Stimulated activated CD4-positive, alpha-beta T cell treated with anti-CD3 and anti-CD28 coated beads, Interleukin-15, amount 100 ng/mL, for 48 hours (primary cell): ENCODE measurements at places on chromosomes 7 and 10.

DNA sequence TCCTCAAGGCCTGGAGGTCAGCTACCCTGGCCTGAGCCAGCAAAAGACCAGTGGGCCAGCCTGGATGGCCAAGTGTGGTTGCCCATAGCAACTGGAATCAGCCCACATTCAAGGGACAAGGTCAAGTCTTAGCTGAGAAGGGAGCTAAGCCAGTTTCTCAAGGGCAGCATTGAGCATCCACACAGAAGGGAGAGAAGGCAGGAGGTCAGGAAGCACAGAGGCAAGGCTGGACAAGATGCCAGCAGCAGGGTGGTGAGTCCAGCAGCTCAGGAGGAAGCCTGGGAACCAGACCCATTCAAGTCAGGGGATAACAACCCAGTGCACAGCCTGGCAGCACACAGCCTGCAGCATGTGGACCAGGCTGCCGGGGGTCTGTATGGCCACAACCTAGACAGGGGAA, 54.0 kb upstream of the ZMIZ1 start:
- no peak for DNase-seq

GRCh38 chr10:72445851-72446250, 91.1 kb upstream of the DNAJB12 start:
- no peak for DNase-seq

- DNase-seq: no peak
Measured at GRCh38 chr7:47531584-47532492, 50.1 kb downstream of the TNS3 start.

DNA sequence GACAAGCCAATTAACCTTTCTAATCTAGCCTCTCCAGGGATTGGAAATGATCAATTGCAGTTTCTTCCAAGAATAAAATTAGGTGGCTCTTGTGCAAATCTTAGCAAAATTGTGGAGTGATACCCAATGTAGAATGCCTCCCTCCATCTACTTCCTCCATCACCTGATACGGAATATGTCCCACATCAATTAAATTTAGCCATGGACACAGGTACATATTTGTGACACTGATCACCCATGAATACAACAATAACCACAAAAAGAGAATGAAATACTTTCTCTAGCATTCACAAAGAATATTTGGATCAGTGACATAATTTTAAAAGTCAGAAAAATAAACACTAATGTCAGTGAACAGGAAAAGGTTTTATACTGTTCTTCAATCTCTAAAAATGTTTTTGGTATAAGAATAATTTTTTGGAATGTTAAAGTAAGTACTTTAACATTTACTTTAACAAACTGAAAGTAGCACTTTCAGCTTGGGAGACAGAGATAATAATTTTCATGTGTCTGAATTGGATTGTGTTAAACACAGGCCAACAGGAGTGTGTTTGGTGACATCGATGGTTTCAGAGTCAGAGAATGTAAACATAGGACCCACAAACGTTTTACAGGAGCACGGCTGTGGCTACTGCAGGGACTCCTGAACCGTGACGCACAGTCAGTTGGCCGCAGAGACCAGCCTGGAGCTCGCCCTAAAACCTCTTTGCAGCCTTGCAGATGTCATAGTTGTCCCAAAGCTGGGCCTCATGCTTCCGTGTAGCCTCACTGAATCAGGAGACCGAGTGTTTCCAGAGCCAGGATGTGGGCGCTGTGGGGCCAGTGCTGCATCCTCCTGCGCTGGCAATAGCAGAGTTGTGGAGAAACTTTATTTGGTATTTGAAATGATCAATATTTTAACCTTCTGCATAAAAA, 7.2 kb downstream of the RBM20 start:
- no peak for DNase-seq

DNA sequence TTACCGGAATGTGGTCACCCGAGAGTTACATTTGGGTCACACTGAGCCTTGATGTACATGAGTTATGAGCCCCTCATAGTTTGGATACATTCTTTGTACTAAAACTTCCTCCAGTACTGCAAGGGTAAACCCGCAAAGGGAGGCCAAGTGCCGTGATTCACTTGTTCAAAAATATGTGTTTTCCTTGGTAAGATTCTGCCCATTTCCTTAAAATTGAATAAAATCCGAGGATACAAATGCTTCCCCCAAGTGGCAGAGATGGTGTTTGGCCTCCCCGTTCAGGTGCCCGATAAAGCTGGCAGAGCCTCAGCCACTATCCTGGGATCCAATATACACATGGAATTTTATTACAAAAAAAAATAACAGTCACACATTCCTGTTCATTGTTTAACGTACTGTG, 268.3 kb downstream of the DIP2C start:
- no peak for DNase-seq

DNA sequence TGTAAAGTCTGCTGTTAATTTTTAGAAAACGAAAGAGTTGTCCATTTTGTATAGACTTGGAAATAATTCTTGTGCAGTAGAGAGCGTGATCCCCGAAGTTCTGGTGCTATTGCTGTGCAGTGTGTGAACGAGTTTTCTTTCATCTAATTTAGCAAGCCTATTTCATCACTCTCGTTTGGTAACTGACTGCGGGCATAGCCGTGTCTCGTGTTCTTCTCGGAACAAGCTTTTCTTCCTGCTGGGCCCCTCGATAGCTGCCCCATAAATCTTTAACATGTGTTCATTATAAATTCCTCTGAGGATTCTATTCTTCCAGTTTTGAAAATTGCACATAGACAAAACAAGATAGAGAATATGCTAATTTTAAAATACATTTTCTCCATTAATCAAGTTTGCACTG, 622.0 kb upstream of the PFKP start:
- DNase-seq: no peak

DNA sequence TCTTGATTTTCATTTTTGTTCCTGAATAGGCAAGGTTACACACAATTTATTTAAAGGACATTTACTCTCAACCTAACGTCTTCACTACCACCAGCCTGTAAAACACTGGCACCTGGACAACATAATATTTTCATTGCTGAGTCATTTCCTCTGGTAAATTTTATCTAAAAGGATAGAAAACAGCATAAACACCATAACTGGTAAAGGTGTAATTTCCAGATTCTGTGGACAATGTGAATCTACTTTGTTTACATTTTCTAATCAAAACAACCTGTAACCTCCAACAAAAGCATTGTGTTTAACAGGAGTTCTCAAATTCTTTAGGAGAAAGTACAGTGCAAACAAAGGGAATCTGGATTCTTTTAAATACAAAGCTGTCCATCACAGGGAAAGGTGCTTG, 472.0 kb upstream of the AKR1E2 start:
- no peak for DNase-seq

DNA sequence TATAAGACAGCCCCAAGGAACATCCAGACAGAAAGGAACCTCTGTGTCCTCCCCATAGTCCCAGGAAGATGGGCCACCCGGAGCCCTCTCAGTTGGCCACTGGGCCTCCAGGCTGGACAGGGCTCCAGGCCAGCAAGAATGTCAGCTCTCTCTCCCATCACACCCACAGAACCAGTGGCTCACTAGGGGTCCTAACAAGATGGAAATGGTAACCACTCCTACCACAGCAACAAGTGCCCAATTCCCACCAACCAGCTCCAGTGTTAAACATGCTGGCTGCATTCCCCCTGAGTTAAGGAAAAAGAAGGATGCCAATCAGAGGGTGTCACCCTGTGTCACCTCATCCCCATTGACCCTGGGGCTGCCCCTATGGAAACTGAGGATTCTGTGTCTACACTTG, 333.0 kb downstream of the GRID1 start:
- no peak for DNase-seq

DNA sequence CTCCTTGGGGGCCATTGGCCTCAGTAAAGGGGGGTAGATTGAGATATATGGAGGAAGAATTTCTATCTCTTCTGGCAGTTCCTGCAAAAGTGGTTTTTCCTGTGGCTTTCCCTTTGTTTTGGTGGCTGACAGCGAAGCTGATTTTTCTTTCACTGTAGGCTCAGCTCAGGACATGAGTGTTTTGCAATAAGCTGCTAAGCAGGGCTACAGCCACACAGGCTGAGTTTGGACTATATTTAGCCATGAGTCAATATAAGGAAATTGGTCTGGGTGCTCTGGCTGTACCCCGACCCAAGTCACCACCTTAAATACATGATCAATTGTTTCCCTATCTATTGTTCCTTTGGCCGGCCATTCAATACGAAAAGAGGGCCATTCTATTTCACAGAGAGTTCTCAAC, 212.7 kb upstream of the KCND2 start:
- no peak for DNase-seq

GRCh38 chr7:114932991-114933390, 11.1 kb downstream of the MDFIC start:
- no peak for DNase-seq

DNA sequence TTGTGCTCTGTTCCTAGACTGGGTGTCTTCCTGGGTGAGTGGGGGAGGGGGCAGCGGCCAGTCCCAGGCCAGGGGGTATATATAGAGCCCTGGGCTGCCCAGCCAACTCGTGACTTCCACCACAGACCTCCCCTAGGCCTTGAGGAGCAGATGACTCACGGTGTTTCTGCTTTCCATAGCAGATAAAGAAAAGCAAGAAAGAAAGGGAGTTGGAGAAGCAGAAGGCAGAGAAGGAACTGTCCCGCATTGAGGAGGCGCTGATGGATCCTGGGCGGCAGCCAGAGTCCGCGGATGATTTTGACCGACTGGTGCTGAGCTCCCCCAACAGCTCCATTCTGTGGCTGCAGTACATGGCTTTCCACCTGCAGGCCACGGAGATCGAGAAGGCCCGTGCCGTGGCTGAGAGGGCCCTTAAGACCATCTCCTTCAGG, 10.1 kb downstream of the CALHM2 start:
- no peak for DNase-seq

DNA sequence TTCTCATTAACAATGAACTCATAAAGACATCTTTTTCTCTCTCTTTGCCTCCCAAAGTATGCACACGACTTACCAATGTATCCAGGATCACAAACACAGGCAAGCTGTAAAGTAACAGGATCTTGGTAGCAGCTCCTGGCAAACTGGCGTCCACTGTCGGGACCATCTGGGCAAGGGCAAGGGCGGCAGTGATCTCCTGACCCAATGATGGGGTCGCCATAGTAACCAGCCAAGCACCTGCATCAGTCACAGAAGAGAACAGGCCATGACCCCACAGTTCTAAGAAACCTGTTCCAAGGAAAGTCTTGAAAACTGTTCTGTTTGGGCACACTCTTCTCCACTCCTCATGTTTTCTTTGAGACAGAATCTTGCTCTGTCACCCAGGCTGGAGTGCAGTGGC, 47.6 kb downstream of the LAMB1 start:
- no peak for DNase-seq

DNA sequence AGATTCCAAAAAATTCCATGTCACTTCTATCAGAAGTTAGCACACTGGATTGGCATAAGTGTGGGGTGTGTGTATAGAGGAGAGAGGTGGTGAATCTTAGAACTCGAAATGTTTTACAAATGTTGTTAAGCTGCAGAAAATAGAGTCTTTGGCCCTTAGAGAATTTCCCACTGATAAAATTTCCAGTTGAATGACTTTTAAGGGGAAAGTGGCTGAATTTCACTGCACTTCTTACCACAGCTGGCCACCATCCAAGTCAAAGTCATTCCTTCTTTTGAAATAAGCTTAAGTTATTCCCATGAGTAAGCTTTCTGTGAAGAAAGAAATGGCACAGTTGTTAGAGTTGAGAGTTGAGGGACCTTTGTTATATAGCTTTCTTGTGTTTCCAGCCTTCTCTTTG, 13.9 kb downstream of the VCL start:
- no peak for DNase-seq

GRCh38 chr10:4051641-4052151, 266.7 kb upstream of the KLF6 start:
- DNase-seq: no peak

DNA sequence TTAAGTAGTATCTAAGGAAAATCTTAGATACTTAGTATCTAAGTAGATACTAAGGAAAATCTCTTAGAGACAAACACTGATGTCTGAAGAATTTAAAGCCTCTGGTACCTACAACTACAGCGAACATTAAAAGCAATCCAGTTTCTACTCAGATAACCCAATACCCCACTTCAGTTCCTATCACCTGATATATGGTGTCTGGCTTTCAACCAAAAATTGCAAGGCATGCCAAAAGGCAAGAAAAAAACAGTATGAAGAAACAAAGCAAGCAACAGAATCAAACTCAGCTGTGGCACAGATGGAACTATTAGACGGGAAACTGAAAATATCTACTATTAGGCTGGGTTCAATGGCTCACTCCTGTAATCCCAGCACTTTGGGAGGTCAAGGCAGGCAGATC, 31.1 kb downstream of the ARHGAP12 start:
- no peak for DNase-seq

DNA sequence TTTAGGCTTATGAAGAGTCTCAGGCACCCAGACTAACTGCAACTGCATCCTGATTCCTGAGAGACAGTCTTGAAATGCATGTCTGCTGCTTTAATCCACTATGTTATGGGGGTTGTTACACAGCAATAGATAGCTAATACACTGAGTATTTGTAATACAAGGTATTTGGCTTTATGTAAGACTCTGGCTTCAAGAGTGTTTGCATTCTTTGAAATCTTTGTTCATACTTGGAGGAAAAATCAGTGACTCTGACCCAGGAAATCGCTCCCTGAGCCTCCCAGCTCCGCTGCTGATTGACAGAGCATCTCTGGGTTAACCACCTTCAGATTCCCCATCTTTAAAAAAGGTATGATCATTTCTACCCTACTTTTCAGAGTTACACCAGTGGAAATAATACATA, 133.9 kb downstream of the MTPAP start:
- DNase-seq: no peak

DNA sequence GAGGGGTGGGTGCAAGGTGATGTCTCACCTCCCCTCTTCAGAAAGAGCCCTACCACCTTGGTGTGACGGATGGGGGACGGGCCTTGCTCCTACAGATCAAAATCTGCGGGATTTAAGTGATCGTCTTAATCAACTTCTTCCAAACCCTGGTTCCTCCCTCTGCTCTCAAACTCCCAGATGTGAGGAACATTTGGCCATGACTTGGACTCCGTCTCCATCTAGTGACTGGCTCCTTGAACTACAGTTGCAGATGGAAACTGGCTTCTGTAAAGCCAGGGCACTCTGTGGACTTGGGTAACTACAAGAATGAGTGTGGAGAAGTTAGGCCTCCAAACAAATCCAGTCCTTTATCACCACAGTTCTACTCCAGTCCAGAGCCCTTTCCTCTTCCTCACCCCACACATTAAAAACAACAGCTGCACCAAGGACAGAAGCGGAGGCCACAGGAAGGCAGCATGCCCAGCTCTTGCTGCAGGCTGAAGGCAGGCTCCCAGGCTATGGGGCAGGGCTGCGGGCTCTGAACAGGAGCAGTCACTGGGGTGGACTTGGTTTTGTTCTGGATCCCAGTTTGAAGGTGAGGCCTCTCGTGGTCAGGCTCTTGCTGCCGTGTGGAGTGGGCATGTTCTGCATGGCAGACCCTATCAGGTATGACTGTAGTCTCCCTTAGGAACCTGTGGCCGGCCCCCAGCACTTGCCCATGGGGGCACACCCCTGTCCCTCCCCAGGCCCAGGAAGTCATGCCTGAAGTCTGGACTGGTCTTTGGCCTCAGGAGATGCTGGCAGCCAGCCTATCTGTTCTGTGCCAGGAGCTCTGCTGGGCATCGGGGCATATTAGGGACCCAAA, 79.4 kb downstream of the VWC2 start:
- DNase-seq: peak; percentile 9

GRCh38 chr10:17239345-17240085, 11.5 kb downstream of the VIM start:
- DNase-seq: no peak

- DNase-seq: no peak
Measured at GRCh38 chr10:74738985-74739567, 87.3 kb upstream of the KAT6B start.
